Right cardiac atrium (tissue), 5 donors: ENCODE measurements at places on chromosomes 7 and 10. TPM values are rescaled to one million over a fixed set of nuclear protein-coding genes. Genes with fewer than 3 reads are reported as not detected.

DNA sequence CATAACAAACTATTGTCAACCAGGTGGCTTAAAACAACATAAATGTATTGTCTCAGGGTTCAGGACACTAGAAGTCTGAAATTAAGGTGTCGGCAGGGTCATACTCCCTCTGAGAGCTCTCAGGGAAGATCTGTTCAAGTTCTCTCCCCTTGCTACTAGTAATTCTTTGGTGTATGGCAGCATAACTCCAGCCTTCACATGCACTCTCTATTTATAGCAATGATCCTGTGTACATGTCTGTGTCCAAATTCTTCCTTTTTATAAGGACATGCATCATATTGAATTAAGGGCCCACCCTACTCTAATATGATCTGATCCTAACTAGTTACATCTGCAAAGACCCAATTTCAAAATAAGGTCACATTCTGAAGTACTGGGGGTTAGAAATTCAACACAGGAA, 27.2 kb downstream of the CACNA2D1 start:
- no peak for DNase-seq

- DNase-seq, result no peak
Observed at GRCh38 chr7:7765422-7765821, 47.0 kb upstream of the RPA3 start.

- no peak for DNase-seq
Observed at GRCh38 chr10:1964476-1964875, 227.2 kb upstream of the ADARB2 start.

GRCh38 chr10:73439605-73440312, 6.4 kb upstream of the MSS51 start:
- no peak for DNase-seq

DNA sequence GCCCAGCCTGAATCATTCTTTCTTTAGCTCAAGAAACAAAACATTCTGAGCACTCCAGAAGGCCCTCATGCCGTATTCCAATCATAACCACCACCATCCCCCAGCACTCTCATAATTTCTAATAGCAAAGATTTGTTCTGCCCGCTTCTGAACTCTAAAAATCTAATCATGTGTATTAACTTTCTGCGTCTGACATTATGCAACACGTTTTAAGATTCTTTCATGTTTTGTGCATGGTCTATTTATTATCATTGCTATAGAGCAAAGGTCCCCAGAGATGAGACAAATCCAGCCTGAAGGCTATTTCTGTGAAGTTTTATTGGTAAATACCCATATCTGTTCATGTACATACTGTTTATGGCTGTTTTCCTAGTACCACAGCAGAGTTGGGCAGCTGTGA, 8.8 kb downstream of the GDI2 start:
- DNase-seq, result no peak

GRCh38 chr7:69911337-69911736, 313.1 kb downstream of the AUTS2 start:
- DNase-seq, result no peak

DNA sequence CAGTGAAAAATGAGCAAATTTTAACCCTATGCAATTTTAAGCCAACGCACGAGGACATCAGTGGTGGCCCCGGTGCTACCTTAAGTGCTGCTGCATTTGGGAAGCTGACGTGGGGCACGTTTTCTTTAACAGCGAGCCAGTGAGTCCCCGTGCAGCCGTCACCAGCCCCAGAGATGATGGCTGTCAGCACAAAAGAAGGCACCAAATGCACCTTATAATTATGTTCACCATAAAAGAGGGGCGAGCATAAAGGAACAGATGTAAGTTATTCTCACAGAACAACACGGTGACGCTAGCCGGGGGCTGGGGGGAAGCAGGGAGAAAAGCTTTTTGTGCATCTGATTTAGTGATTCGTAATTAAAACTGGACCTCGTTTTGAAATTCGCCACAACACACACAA, 260.1 kb downstream of the DNAJB6 start:
- no peak for DNase-seq

DNA sequence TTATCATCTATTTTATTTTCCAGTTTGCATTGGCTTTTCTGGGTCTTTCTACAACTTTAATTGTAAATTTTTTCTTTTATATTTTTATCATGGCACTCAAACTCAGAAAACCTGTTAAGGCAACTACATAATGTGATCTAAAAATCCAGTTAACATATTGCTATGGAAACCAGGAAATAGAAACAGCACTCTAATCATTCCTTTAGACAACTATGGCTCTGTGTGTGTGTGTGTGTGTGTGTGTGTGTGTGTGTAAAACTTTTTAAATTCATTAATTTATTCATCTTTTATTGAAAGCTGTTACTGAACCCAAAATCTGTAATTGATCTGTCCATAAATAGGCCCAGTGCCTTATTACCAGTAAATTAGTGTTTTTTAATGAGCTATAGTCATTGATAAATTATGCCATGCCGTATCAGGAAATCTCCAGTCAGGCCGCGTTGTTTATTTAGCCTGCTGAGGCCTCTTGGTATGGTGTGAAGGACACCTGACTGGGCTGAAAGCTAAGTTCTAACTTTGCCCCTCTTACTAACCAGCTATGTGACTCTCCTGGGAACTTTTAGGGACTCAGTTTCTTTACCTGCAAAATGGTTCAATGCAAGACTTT, 1.5 kb upstream of the MET start:
- DNase-seq, result no peak

DNA sequence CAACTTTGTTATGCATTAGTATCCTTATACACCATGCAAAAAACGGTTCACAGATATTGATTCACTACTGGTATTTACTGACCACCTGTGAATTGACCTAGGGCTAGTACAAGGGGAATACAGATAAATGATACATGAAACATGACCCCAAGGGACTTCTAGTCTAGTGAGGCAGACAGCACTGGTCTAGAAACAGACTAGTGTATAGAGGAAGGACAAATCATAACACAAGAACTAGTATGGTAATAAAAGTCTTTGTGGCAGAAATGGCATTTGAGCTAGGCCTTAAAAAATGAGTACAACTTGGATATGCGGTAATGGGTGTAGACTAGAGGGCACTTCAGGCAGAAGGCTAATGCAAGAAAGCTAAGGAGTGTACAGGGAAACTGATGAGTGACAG, 86.6 kb downstream of the SLC25A13 start:
- no peak for DNase-seq

DNA sequence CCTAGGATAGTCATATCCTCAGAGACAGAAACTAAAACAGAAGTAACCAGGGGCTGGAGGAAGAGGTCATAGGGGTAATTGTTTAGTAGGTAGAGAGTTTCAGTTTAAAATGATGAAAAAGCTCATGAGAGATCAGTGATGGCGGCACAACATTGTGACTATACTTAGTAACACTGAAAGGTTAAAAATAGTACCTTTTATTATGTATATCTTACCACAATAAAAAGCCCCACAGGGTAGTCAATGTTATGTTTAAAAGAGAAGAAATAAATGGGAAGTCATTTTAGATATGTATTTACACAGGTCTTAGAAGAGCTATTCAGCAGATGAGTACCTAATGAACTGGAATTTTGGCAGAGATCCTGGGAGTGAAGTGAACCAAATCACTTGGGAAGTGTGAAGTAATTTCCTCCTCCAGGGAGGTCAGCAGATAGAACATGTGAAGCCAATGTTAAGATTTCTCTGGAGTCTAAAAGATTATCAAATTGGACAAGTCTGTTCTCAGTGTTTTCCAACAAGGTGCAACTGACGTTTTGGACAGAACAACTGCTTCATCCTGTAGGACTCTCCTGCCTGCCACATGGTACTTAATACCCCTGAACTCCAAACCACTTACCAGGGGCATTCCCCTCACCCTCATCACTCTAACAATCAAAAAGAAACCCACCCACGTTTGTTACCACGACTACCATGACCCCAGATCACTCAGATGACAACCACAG, 6.4 kb downstream of the CDCA7L start:
- no peak for DNase-seq

- DNase-seq, result no peak
Observed at GRCh38 chr7:93055543-93056107, 62.2 kb downstream of the SAMD9 start.

- no peak for DNase-seq
Observed at GRCh38 chr10:8349610-8350249, 295.2 kb downstream of the GATA3 start.

- no peak for DNase-seq
Observed at GRCh38 chr7:105199386-105199785, 185.4 kb downstream of the KMT2E start.

DNA sequence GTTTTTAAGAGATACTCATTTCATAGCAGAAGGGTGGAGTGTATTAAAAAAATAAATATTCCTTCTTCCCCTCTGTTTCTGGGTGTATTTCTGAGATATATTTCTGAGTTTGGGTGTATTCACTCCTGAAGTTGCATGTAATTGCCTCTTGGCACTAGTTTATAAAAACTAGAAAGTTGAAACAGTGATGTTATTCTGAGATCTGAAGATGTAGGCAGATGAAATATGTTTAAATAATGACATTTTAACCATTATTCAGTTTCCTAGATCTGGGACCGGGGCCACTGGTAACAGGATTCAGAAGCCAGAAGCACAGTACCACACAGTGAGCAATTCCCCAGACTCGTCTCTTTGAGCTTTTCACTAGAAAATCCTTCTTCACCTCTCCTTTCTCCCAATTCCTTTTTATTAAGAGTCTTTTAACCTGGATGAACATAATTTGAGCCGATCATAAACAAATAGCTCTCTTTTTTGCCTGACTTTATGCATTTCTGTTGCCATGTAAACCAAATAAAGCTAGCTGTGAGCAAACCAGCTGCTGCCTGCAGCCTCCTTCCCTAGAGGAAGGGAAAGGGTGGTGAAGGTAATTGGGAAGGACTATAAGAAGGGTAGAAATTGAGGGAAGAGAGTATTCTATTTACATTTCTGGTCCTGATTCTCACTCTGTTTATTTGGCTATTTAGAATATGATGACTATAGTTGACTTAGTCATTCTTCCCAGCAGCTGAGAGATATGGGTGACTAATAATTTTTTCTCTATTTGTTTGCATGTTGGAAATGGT, 101.8 kb upstream of the STRIP2 start:
- DNase-seq, result no peak

DNA sequence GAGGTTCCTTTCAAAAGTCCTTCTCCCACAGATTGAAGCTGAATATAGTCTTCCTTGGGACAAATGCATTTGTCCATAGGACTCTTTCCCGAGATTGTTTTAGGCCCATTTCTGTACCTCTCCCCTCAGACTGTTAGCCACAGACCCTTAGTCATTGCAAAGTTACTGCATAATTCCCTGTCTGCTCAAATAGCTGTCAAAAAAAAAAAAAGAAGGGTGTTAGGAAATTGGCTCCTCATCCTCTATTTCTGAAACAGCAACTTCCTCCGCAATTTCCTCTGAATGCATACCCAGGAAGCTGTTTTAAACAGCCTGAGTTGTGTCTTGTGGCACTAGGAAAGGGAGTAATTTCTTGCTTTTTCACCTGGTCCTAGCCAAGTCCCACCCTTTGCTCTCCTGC, 5.4 kb downstream of the LRRC4 start:
- no peak for DNase-seq

- DNase-seq, result no peak
Observed at GRCh38 chr7:16765436-16765859, 11.9 kb downstream of the TSPAN13 start.

DNA sequence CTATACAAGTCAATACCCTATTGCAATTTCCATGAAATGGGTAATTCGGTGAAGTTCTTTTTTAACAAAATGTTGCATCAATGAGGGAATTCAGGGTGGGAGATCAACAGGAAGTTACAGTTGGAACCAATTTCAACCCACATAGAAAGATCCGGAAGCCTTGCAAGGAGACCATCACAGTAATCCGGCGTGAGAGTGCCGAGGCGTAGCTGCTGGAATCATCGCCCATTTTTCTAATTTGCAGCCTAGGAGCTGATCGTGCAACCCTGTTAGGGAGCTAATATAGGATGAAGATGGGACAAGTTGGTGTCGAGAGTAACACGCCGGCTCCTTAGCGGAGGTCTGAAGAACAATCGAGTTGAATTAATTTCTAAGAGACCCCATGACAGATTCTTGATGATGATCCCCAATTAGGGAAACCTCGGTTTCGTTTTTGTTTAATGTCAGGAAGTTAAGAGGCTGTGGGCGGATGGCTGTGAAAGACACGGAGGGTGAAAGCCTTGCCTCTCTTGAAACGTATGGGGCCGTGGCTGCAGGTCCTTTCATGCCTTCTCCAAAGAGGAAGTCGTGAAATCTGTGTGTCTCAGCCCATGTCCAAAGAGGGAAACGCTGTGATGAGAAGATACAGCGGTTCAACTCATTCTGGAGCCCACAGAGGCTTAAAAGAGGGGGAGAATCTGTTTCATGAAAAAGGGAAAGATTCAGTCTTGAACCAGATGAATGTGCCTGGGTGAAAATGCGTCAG, 51.2 kb upstream of the CARD11 start:
- no peak for DNase-seq

GRCh38 chr10:79295563-79295962, 51.7 kb upstream of the PPIF start:
- peak; percentile 34 for DNase-seq

DNA sequence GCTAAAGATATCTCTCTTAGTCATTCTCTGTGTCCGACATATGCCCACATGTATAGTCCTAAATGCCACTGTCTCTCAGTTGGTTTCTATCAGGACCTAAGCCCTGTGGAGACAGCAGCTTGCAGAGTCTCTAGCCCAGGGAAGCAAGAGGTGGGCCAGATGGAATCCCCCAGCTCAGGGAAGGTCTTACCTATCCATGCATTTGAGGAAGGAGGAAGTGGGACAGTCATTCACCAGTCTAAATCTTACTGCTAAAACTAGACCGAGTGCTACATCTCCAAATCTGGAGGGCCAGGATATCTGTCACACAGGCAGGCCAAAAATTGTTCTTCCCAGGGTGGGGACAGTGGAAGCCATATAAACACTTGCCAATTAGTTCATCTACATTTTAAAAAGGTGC, 26.4 kb upstream of the HERPUD2 start:
- no peak for DNase-seq

DNA sequence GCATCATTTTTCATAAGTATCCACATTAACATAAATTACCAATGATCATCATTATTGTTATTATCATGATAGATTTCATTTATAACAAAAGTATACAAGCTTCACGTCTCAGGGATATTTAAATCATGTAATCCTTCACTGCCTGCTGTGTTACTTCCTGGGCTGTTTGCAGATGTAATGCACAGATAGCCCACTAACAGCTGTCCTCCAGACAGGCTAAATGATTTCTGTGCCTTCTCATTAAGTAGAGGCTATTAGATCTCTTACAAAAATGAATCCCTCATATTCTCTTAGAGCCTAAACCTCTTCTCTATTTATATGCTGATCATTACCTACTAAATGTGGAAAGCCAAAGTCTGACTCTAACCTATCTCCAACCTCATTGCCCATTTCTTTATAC, 9.3 kb downstream of the PCLO start:
- DNase-seq, result no peak

GRCh38 chr7:44184206-44184872, 4.9 kb downstream of the GCK start:
- DNase-seq, result no peak

TMEM209 gene
- 8.9 TPM for total RNA-seq

NRBF2 gene
- total RNA-seq, result 10.7 TPM

ITGA8 gene
- total RNA-seq, result 4.9 TPM

HYCC1 gene
- total RNA-seq, result 34.1 TPM

OR6V1 gene
- total RNA-seq, result not detected

MCU gene
- total RNA-seq, result 18.1 TPM

EGFR gene
- 15.7 TPM for total RNA-seq

PNLIPRP3 gene
- total RNA-seq, result not detected
